ENCODE measurements at places on chromosomes 6 and 20. TPM values are rescaled to one million over a fixed set of nuclear protein-coding genes. Genes with fewer than 3 reads are reported as not detected.

MUC21 gene
- not detected for total RNA-seq

DNA sequence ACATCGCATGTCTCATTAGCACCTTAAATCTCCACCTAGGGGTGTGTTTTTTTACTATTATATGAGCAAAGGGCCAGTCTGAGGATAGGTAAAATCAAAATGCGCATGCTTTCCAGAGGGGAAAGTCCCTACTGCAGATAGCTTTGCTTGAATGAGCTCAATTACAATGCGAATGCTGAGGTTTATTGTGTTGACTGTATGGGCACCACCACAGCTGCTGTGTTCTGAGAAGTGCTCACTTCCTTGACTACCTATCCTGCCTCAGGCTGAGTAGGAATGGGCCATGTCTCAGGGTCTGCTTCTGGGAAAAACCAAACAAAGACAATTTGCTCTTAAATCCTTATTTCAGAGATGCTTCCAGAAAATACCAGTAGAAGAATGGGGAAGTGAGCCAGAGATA, 36.6 kb downstream of the MOCS1 start:
- no peak for DNase-seq

DNA sequence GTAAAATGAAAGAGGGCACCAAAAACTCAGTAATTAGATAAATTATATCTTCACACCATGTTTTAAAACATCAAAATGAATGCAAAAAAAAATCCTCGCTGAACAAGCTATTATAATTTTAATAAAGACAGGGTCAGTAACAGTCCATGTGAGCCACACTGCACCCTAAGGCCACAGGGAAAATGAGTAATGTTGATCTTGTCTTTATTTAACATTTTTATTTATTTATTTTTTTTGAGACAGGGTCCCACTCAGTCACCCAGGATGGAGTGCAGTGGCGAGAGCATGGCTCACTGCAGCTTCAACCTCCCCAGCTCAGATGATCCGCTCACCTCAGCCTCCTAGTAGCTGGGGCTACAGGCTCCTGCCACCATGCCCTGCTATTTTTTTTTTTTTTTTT, 8.7 kb upstream of the NFATC2 start:
- no peak for DNase-seq

HRH3 gene
- not detected for total RNA-seq

DNA sequence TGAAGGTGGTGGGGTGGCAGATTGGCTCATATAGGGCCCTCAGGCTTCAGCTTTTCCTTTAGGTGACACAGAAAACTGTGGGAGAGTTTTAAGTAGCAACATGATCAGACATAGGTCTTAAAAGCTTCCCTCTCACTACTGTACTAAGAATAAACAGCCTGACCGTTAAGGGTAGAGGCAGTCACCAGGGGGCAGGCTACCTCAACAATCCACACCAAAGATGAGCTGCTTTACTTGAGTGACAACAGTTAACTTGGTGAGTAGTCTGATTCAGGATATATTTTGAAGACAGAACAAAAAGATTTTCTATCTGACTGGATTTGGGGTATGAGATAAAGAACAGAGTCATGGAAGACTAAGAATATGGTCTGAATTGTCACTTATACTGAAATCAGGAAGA, 193.1 kb upstream of the SHLD1 start:
- peak; percentile 36 for DNase-seq

GRCh38 chr6:83429857-83430610, 817 bp downstream of the ME1 start:
- DNase-seq = no peak

DNA sequence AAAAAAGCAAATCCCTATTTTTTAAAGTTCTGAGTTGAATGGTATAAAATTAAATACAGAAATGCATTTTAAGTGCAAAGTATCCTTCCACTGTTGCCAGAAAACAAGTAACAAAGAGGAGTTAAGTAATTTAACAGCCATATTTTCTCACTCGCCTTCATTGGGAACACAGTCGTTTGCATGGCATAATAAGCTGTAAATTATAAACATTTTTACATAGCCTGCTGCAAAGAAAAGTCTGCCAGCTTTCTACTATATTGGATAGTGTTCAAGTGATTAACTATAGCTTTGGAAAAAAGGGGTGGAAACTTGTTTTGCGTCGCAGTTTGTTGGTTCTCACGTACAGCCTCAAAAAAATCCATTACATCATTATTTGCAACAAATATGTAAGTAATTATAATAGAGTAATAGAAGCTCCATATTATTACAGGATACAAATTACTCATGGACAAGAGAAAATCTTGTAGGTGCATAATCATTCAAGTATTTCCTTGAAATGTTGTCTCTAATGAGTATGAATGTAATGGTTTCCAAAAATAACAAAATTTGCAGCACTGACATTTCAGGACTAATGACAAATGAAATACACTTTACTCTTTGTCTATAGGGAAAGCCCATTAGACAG, 139.3 kb downstream of the PDSS2 start:
- no peak for DNase-seq

DNA sequence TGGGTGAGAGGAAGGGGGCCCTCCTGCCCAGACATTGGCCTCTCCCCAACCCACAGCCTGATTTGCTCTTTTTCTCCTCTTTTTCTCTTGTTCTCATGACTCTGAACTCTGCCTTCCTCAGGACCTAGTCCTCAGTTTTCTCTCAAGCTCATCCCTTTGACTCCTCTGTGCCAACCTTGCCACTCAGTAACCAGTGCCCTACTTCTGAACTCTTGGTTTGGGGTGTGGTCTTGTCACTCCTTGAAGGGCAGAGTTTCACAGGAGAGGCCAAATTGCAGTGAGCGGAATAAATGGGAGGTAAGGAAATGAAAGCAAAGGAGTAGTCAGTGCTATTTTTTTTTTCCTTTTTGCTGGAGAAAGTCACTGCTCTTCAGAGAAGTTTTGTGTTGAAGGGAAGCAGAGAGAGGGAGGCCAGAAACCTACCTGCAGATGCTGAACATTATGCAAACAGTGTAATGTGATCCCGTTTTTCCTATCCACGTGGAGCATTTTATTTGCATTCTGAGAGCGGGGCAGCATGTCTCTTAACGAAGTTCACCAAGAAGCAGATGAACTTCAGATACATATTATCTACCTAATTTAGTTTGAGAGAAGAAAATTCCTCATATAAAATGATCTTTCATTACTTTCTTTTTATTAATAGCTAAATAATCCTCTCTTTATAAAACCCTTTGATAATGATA, 26.9 kb downstream of the CFAP61 start:
- DNase-seq = no peak

FOXS1 gene
- total RNA-seq = not detected

DNA sequence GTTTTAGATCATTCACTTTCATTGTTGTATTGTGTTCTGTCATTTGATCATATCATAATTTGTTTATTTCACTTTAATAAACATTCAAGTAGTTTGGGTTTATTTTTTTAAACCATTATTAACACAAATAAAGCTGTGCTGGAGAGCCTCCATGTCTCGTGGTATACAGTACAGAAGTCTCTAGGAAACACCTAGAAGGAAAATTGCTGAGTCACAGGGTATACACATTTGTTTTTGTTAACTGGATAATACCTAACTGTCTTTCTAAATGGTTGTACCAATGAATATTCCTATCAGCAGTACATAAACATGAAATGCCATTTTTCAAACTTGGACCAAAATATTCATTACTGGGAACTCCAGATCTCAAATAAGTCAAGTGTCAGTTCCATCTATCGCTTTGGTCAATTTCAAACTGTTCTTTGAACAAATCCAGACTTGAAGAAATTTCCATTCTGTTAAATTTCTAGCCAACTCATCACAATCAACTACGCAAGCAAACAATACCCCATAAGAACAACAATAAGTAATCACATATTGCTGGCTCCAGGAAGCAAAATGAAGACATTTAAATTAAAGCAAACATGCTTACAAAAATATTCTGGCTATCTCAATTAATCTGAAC, 138.1 kb downstream of the ATXN1 start:
- no peak for DNase-seq

OPN5 gene
- total RNA-seq = not detected

DNA sequence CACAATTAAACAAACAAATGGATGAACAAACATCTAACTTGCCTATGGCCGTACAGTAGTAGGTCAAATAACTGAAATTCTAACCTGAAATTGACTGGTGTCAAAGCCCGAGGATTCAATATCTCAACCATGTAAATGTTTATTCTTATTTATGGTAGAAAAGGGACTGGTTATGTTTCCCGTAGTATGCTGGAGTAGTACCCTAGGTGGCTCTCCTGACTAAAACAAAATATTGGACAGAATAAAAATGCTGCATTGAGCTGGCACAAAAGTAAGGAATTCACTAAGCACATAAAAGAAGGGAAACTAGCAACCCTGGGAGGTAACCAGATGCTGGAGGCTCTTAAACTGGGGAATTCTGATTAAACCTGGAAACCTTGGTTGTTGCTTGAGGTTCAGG, 117.1 kb upstream of the PREP start:
- DNase-seq = no peak

GRCh38 chr6:78948785-78949184, 81.4 kb downstream of the IRAK1BP1 start:
- no peak for DNase-seq

DNA sequence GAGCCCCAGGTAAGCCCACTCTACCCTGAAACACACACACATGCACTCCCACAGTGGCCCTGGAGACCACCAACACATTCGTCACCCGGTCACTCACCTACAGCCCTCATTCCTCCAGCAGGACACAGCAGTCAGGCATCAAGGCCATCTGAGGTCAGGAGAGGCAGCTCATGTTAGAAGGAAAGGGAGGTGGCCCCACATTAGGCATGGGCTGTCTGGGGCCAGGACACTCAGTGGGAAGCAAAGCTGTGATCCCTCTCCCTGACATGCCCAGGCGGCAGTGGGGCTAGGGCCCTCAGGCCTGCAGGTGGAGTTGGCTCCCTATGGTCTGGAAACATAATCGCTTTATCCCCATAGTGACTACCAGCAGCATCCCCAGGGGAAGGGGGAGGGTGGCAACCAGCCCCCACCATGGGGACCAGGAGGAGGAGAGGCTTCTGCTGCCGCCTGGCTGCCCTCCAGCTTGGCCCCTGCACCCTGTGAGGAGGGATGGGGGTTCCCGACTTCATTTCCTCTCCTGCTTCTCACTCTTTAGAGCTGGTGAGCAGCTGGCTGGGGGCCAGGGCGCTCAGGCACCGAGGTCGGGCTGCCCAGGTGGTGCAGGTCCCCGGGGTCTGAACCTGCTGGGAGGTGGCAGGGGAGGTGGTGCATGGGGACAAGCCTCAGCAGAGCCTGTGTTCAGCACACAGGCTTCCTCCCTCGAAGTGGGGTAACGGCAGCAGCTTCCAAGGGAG, 76.6 kb upstream of the CST7 start:
- no peak for DNase-seq

Measured in activated T-helper 1 cell treated with anti-CD3 and anti-CD28 coated beads, Interleukin-12 subunit alpha, Interleukin-12 subunit beta, Interleukin-2, Interleukin-4 antibody, amounts not matched to agents 30 ng/mL and 10 ng/mL and 1 ng/mL, durations not matched to agents 14 hours and 24 hours and 36 hours (primary cell).